ENCODE measurements at places on chromosomes 3 and 15. TPM values are rescaled to one million over a fixed set of nuclear protein-coding genes. Genes with fewer than 3 reads are reported as not detected.

The SOX14 gene
- total RNA-seq, result 0.70 TPM

The IMPG2 gene
- total RNA-seq, result 0.09 TPM

The CAMK1 gene
- 5.9 TPM for total RNA-seq

DNA sequence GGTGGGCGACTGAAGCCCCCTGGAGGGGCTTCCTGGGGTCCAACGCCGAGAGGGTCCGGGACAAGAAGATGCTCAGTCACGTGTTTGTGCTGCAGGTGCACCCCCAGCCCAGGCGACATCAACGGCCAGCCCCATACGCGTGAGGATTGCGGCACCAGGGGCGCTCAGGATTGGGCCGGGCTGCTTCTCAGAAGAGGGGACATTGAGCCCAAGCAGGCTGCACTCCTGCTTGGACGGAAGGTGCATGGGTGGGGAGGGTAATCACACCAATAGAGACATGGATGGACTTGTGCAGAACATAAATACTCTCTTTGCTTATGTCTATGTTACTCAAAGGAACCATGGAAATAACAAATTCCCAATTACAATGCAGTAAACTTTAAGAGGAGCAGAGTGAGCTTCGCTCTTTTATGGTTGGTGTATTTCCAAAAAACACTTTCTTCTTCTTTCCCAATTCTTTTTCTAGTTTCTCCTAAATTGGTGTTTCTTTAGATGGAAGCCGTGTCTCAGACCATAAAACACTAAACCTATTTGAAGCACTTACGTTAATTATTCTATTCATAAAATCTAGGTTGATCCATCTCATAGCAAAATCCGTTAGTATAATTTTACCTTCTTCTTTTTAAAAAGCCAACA lies 182.7 kb downstream of the GOLGA6L6 start:
- H3K4me1 ChIP-seq, result no peaks in the 10 kb centered on the region
- no peaks in the 10 kb centered on the region for H3K36me3 ChIP-seq
- no peak overlapping the region for H3K27ac ChIP-seq

- no peak for DNase-seq
- H3K4me1 ChIP-seq, result peaks cover 38% of the 10 kb centered on the region
- H3K36me3 ChIP-seq, result peaks cover 4% of the 10 kb centered on the region
- H3K27me3 ChIP-seq, result peaks cover 37% of the 10 kb centered on the region
- H3K4me3 ChIP-seq, result peak overlapping the region; percentile 78
Measured at GRCh38 chr3:139540651-139541531, 1.3 kb upstream of the RBP1 start.

DNA sequence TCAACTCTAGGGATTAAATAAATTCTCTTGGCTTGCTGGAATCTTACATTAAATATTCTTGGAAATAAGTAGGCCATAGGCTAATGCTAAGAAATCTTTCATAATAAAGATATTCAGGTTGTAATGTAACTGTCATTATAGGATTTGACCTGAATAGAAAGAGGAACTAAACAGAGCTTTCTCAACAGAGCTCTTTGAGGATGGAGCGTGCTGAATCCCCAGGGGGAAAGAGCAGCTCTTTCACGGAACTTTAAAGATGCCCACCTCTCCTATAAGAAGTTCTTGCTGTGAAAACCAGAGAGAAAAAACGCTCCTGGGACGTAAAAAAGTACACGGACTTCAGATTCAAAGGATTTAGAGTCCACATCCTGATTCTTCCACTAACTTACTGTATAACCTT lies 77.9 kb downstream of the NTRK3 start:
- no peak overlapping the region for H3K4me3 ChIP-seq
- no peak overlapping the region for H3K27ac ChIP-seq
- peaks cover 3% of the 10 kb centered on the region for H3K4me1 ChIP-seq
- no peak for DNase-seq
- no peaks in the 10 kb centered on the region for H3K27me3 ChIP-seq

DNA sequence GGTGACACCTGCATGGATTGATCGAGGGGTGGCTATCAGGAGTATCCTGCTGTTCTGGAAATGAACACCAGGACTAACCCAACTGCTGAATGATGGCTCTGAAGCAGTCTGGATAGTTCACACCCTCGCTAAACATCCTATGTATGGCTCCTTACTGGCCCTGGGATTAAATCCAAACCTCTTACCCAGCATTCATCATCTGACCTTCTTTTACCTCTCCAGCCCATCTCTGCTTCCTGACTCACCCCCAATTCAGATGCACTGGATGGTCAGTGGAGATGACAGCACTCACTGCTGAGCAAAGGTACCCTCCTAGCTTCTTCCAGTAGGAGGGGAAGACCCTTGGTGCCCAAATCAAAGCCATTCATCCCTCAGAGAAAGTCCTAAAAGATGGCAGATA lies 235.2 kb upstream of the TRIM42 start:
- H3K4me3 ChIP-seq, result no peak overlapping the region
- no peaks in the 10 kb centered on the region for H3K27me3 ChIP-seq
- no peak for DNase-seq
- H3K36me3 ChIP-seq, result no peaks in the 10 kb centered on the region

DNA sequence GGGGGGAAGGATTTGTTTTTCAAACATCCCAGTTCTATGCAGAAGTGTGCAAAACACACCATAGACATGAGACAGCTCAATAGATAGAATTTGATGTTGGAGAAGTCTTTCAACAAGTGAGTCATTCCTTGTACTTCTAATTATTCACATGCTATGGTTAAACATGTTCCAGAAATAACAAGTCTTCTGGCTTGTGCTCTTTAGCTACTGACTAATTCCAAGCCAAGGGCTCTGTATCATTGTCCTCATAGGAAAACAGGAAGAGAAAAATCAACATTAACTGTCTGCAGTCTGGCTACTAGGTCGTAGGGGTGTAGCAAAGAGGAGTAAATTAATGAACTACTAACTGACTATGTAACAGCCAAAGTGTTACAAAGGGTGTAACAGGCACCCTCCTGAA lies 25.8 kb downstream of the LDHAL6B start:
- no peaks in the 10 kb centered on the region for H3K27me3 ChIP-seq
- DNase-seq, result no peak
- peaks cover 25% of the 10 kb centered on the region for H3K4me1 ChIP-seq
- no peak overlapping the region for H3K27ac ChIP-seq

DNA sequence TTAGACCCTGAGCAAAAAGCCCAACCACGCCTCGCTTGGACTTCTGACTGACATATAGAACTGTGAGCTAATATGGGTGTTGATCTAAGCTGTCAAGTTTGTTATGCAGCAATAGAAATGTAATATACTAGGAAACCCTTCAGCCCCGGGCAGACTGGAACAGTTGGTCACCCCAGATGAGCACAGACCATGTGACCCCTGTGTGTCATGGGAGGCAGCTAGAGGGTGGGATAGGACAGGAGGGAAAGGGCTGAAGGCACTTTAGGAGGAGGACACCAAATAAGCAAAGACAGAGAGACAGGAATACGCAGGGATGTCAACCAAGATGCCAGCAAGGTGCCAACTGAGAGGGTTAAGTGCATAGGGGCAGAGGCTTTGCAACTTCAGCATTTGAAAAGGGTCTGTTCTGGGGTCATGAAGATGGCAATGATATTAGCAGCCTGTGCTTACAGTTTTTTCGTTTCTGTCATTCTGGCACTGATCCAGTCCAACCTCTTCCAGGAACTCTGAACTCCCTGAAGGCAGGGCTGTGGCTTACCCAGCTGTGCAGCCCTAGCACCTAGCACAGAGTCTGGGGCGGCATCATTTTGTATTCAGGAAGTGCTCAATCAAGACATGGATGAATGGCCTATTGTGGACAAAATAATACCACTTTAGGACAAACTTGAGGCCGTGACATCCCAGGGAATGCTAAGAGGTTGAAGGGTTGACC lies 51.4 kb downstream of the HES1 start:
- H3K27me3 ChIP-seq, result no peaks in the 10 kb centered on the region
- DNase-seq, result no peak
- no peaks in the 10 kb centered on the region for H3K36me3 ChIP-seq
- no peak overlapping the region for H3K27ac ChIP-seq
- H3K4me1 ChIP-seq, result peaks cover 15% of the 10 kb centered on the region
- H3K4me3 ChIP-seq, result no peak overlapping the region

GRCh38 chr3:11001020-11001657 lies 8.6 kb downstream of the SLC6A1 start:
- H3K27me3 ChIP-seq, result peaks cover 23% of the 10 kb centered on the region
- no peak overlapping the region for H3K27ac ChIP-seq
- H3K4me1 ChIP-seq, result peaks cover 5% of the 10 kb centered on the region
- DNase-seq, result no peak
- no peak overlapping the region for H3K4me3 ChIP-seq

DNA sequence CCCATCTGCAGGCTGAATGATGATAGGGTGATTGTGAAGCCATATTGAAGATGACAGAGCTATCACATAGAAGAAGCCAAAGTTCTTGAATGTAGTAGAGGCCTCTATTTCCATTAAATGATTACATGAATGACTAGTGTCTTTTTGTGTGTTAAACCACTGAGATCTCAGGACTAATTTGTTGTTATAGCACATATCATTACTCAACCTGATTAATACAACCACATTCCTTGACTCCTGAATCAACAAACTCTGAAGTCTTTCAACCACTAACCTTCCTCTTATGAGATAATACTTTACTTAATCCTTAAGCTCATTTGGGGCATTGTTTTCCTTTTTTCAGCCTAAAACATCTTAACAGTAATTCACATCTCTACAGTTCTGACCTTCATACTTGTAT lies 564.5 kb upstream of the ADAMTS9 start:
- no peak overlapping the region for H3K4me3 ChIP-seq
- no peaks in the 10 kb centered on the region for H3K4me1 ChIP-seq
- DNase-seq, result no peak
- H3K36me3 ChIP-seq, result no peaks in the 10 kb centered on the region

GRCh38 chr3:17110660-17111396 lies 226.1 kb downstream of the PLCL2 start:
- no peaks in the 10 kb centered on the region for H3K27me3 ChIP-seq
- DNase-seq, result no peak
- H3K4me1 ChIP-seq, result no peaks in the 10 kb centered on the region
- no peaks in the 10 kb centered on the region for H3K36me3 ChIP-seq
- no peak overlapping the region for H3K4me3 ChIP-seq

DNA sequence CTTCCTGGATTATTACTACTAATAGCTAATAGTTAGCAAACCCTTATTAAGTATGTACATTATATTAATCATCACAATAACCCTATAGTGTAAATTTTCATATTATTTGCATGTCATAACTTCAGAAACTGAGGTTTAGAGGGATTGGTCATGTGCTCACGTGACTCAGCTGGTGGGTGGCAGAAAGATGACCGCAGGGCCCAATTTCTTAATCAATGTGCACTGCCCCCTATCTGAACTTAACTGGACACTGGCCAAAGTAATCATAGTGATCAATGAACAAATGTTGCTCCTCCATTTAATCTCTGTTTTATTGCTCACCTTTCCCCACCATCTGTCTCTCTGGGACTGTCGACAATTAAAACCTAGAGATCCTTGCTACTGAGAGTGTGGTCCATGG lies 52.2 kb downstream of the PLD1 start:
- H3K27ac ChIP-seq, result no peak overlapping the region
- no peak overlapping the region for H3K4me3 ChIP-seq
- H3K27me3 ChIP-seq, result no peaks in the 10 kb centered on the region
- H3K36me3 ChIP-seq, result no peaks in the 10 kb centered on the region
- peaks cover 7% of the 10 kb centered on the region for H3K4me1 ChIP-seq

DNA sequence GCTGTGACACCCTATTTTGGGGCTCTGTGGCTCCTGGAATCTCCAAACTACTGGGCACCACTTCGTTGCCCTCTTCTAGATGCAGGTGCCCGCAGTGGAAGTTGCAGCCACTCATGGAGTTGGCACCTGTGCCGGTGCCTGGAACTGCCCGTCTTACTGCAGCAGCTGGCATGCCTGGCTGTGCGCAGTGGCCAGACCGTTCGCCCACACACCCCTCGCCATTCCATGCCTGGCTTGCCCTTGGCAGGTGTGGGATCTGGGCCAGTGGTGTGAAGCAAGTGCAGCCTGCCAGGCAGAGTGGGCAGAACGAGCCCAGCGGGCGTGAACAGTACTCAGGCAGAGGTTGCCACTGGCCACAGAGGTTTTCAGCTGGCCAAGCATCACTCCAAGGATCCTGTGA lies 1286.7 kb downstream of the ROBO1 start:
- peaks cover 30% of the 10 kb centered on the region for H3K4me1 ChIP-seq
- no peak for DNase-seq
- H3K27ac ChIP-seq, result no peak overlapping the region
- peaks cover 10% of the 10 kb centered on the region for H3K36me3 ChIP-seq
- no peak overlapping the region for H3K4me3 ChIP-seq

DNA sequence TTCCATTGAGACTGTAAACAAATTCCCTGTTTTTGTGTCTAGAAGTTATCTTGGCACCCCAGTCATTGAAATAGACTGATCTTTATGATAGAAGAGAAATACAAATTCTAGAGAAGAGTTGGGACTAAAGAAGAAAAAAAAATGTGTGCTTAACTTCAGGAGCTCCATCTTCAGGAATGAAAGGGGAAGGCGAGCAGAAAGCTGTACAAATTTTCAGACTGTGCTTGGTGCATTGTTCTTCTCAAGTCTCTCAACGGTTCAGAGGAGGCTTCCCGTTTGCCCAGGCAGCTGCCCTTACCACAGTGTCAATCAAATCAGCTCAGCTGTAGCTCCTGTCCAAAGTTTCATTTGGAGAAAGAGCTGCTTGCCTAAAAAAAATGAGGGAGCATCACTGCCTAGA lies 41.7 kb downstream of the OXSM start:
- no peak for DNase-seq
- H3K36me3 ChIP-seq, result no peaks in the 10 kb centered on the region
- no peak overlapping the region for H3K27ac ChIP-seq
- H3K4me1 ChIP-seq, result peaks cover 9% of the 10 kb centered on the region
- no peaks in the 10 kb centered on the region for H3K27me3 ChIP-seq

DNA sequence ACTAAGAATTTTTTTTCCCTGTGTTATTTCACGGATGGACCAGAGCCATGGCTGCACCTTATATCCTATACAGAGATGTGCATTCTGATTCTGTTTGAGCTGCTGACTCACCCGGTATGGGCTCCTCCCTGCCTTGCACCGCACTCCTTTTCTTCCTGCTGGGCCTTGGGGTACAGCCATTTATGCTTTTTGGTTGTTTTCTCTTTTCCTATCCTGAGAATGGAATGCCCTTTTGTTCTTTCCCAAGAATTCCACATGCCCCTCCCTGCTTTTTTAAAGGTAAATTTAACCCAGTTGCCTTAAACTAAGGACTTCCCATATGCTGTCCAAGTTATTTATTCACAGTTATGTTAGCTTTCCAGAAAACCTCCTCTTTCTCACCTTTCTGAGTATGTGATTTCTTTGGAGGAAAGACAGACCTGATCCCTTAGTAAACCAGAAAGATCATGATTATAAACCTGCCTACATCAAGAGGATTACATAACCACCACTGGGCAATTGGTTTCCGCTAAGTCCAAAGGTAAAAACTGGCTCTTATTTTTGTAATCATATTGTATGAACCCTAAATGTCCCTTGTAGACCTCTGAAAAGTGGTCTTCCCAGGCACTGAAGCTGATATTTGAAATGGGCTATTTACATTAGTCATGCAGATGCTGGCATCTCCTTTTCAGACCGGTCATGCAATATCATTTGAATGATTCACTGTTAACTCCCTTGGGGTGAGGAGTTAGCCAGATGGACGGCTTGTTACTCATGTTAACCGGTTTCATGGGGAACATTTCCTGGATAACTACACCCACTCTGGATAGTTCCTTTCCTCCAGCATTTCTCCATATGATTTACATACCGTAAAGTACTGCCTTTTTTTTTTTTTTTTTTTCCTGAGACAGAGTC lies 45.5 kb downstream of the TMOD3 start:
- peak overlapping the region; percentile 72 for H3K27ac ChIP-seq
- no peaks in the 10 kb centered on the region for H3K27me3 ChIP-seq
- no peak for DNase-seq
- H3K4me1 ChIP-seq, result peaks cover 9% of the 10 kb centered on the region

GRCh38 chr3:140251678-140252077 lies 316.7 kb downstream of the CLSTN2 start:
- H3K36me3 ChIP-seq, result no peaks in the 10 kb centered on the region
- no peaks in the 10 kb centered on the region for H3K27me3 ChIP-seq
- peak overlapping the region; percentile 68 for H3K27ac ChIP-seq
- H3K4me1 ChIP-seq, result peaks cover 30% of the 10 kb centered on the region
- H3K4me3 ChIP-seq, result no peak overlapping the region
